ENCODE measurements at places on chromosomes 16 and 17.
A peak's percentile ranks its signal among the peaks of the same experiment; 100 is the strongest.

DNA sequence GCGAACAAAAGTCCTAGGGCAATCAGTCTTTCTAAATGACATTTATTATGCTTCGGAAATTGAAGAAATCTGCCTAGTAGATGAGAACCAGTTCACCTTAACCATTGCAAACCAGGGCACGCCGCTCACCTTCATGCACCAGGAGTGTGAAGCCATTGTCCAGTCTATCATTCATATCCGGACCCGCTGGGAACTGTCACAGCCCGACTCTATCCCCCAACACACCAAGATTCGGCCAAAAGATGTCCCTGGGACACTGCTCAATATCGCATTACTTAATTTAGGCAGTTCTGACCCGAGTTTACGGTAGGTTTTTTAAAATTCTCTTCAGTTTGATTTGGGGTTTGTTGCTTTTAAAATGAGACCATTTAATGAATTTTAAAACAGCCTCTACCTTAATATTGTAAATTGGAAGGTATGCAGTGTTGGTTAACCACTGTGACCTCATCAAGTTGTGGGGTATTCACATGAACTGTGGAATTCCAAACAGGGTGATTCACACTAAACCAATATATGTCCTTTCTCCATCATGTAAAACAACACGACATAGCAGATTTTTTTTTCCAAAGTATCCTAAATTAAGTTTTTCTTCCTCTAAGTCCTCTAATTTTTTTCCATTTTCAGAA is 6.2 kb upstream of the EVI2A start:
- no peak for DNase-seq

GRCh38 chr17:73727941-73728340 is 83.7 kb upstream of the SDK2 start:
- no peak for DNase-seq

- DNase-seq: no peak
These were observed 637 bp downstream of the DHRS11 start for GRCh38 chr17:36592316-36592715.

DNA sequence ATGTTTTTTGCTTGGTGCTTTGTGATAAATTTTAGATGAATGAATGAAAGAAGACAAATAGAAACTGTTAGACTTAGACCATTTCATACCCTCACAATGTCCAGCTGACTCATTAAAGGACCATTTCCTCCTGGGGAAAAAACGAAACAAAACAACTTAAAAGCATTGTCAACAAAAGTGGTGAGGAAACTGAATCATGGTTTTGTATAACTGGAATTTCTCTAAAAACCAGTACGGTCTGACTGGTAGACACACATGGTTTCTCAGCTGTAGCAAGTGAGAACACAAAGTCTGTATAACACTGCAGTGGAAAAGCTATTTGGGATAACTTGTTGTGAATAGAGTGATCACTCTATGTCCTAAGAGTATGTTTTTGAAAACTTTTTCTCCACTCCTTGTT is 5.3 kb upstream of the DDX52 start:
- no peak for DNase-seq

- no peak for DNase-seq
These were observed 212.7 kb downstream of the MRTFB start for GRCh38 chr16:14283786-14284185.

DNA sequence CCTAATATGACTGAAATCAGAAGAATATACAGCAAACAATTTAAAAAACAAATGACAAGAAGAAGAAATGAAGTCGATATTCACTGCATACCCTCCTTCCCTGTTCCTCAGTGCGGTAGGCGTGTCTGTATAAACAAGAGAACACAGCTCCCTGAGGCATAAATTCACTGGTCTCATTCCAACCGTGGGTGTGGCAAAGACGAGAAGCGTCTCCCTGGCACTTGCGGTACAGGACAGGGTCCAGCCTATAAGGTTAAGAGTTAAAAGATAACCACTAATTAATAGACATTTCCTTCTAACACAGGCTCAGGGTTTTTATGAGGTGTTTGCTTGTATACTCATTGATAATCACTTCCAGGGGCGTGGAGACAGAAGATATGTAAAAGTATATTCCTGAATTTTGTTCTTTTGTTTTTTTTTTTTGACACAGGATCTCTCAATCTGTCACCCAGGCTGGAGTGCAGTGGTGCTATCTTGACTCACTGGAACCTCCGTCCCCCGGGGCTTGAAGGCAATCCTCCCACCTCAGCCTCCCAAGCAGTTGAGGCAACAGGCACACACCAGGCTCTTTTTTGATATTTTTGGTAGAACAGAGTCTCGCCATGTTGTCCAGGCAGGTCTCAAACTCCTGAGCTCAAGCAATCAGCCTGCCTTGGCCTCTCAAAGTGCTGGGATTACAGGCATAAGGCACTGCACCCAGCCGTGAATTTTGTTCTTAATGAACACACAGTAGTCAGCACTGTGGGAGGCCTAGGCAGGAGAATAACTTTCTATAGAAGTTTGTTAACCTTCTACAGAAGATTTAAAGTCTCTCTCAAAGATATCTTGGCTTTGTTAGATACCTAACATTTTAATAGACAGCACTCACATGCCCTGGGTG is 59.1 kb upstream of the CLEC18B start:
- no peak for DNase-seq

- DNase-seq: no peak
These were observed 65.5 kb upstream of the HSBP1 start for GRCh38 chr16:83742124-83742899.

GRCh38 chr17:50641357-50641756 is 6.7 kb downstream of the ABCC3 start:
- DNase-seq: no peak

DNA sequence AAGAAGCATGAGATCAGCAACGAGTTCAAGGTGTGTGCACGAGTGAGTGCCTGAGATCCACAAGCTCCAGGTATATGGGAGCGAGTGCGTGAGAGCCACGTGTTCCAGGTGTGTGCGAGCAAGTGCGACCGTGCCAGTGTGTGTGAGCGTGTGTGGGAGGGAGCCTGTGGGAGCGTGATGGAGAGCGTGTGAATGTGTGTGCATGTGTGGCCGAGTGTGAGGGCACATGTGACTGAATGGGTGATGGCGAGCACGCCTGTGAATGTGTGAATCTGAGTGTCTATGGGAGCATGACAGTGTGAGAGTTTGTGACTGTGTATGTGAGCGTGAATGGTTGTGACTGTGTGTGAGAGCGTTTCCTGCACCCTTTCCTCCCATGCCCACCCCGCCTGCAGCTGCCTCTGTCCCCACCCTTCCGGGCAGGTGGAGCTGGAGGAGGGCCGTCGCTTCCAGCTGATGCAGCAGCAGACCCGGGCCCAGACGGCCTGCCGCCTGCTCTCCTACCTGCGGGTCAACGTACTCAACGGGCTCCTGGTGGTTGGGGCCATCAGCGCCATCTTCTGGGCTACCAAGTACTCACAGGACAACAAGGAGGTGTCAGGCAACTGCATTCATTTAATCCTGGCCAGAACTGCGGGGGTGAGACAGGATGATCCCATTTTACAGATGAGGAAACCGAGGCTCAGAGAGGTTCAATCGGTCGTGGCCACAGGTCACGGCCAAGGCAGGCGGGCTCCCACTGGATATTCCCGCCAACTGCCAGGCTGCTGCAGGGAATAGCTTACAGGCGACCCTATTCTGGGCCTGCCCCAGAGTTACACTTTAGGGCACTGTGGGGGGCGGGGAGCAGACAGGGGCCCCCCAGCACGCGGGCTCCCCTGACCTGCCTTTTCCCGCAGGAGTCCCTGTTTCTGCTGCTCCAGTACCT is 3.7 kb downstream of the TMC8 start:
- DNase-seq: peak; percentile 75

GRCh38 chr17:49548506-49549310 is 27.0 kb upstream of the NXPH3 start:
- no peak for DNase-seq

DNA sequence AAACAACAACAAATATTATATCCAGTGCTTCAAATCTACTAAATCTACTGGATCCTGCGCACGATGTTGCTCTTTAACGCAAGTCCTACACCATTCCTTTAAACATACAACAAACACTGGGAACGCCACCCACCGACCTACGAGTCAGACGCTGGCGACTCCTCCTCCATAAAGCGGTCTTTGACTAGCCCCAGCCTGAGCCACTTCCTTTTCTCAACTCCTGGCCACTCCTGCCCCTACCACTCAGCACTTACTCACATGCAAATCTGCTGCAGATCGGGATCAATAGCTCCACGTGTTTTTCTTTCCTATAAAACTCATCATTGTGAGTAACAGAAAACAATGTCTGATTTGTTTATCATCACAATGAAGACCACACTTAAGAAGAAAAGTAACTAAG is 32.8 kb upstream of the MNT start:
- DNase-seq: no peak

GRCh38 chr17:81062014-81062780 is 27.2 kb downstream of the BAIAP2 start:
- DNase-seq: no peak

DNA sequence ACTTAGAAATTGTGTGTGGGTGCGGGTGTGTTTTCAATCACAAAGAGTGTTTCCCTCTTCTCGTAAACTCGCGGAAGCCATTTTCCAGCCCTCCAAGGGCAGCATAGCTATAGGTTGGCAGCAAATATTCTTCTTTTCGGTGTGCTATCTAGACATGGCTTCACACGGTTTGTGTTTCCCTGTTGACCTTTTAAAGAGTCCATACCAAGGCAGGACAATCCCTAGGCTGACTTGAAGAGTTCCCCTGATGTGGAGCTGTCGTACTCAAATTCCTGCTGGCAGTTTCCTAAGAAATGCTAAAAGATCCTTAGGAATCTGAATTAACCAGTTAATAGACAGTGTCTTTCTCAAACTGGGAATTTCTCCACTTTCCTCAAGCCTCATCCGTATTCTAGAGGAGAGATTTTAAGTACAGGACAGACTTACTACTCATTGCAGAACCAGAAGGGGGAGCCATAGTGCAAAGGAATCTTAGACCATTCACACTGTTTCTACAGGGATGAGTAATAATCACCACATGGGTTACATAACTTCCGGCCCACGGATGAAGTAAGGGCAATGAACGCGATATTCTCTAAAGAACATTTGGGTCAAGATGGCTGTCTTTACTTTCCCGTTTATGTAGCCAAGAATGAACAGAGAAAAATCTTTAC is 288.6 kb upstream of the ELAC2 start:
- no peak for DNase-seq

- DNase-seq: peak; percentile 7
These were observed 12.4 kb downstream of the MRPL58 start for GRCh38 chr17:75024686-75025397.

DNA sequence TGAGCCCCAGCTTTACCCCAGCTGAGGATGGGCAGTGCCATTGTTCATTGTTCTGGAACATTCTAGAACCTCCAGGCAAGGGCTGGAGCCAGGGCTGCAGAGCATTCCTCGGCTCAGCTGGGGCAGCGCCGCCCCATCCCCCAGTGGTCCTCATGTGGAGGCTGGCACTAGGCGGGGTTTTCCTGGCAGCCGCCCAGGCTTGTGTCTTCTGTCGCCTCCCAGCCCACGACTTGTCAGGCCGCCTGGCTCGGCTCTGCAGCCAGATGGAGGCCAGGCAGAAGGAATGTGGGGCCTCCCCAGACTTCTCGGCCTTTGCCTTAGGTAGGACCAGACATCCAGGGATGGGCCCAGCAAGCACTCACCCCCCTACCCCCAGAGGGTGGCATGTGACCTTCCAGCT is at the start of gene TMEM95:
Gene TMEM95, plus strand, starts transcription at position 104 of the 400 bp plus-strand sequence. Its CDS starts 49 bp downstream, at position 153.
- DNase-seq: no peak

DNA sequence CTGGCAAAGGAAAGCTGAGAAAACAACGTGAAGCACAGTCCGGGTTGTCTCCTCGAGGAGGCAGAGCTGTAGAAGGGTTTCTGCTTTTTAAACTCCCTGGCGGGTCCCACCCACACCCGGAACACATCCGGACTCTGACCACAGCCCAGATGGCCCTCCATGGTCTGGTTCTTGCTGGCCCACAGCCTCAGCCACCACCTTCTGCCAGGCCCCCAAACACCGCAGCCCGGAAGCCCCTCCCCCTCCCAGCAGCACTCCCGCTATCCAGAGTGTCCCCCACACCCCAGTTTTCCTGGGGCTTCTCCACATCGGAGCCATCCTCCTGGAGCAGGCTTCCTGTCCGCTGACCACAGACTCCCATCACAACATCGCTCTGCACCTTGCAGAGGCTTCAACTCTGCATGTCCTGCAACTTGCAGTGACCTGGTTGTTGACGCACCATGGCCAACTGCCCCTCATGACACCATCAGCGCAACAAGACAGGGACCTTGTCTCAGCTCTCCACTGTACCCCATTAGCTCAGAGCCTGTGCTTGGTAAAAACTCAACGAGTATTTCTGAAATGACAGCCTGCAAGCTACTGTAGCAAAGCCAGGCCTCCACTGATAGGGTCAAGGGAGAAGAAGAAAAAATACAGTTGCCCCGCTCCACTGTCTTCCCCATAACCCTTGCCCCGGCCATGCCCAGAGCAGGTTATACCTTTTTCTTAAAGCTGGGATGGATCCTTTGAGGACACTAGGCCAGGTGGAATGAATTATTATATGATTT is 129.8 kb downstream of the C16orf78 start:
- no peak for DNase-seq

DNA sequence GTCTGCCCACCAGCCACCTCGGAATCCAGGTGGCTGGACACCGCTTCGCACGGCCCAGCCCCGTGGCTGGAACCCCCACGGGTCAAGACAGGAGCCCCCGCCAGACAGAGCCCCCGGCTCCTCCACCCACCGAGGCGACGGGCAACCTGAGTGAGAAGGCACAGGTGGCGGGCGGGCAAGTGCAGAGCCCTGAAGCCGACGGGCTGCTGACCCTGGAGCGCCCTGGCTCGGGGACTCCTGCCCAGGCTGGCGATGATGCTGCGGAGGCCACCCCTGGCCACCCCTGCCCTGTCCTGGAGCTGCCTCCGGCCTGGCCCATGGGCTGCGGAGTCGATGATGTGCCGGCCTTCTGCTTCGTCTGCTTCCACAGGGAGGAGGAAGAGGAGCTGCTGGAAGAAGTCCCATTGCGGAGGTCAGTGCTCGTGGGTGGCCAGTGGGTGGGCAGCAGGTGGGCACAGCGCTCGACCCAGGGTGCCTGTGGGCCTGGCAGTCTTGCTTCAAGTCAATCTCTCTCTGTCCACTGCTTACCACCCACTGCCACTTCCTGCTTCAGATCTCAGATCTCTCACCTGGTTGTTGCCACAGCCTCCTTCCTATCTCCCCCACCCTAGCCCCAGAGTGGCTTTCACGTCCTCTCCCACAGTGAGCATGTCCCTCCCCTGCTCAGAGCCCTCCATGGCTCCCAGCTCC is 33.1 kb upstream of the SBK1 start:
- DNase-seq: no peak

DNA sequence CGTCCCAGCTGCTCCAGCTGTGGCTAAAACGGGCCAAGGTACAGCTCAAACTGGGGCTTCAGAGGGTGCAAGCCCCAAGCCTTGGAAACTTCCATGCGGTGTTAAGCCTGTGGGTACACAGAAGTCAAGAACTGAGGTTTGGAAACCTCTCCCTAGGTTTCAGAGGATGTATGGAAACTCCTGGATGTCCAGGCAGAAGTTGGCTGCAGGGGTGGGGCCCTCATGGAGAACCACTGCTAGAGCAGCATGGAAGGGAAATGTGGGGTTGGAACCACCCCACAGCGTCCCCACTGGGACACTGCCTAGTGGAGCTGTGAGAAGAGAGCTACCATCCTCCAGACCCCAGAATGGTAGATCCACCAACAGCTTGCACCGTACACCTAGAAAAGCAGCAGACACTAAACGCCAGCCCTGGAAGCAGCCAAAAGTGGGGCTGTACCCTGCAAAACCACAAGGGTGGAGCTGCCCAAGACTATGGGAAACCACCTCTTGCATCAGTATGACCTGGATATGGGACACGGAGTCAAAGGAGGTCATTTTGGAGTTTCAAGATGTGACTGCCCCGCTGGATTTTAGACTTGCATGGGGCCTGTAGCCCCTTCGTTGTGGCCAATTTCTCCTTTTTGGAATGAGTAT is 2.2 kb downstream of the SDR42E1 start:
- no peak for DNase-seq

GRCh38 chr17:40612599-40613244 is 34.9 kb downstream of the SMARCE1 start:
- DNase-seq: peak; percentile 64
